ENCODE measurements at places on chromosomes 7 and 10.

- DNase-seq = no peak
Measured at GRCh38 chr7:132738254-132738653, 162.0 kb upstream of the PLXNA4 start.

- no peak for DNase-seq
Measured at GRCh38 chr10:1074748-1075308, 18.6 kb downstream of the WDR37 start.

DNA sequence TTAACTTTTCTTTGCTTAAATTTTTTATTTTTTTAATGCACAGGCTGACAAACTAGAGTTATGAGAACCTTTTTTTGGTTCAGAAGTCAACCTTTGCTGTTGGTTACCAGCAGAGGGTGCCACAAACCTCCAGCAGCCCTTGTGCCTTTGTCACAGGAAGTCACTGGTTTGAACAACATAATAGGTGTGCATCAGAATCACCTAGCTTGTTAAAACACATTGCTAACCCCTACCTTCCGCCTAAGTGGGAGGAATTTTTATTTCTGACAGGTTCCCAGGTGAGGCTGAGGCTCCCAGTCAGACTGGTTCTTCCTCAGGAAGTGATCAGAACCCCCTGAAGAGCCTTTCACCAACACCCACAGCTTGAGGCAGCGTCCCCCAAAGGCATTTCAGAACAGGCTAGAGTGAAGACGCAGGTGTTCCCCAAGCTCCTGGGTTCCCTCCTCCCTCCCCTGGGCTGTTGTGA lies 22.6 kb upstream of the VDAC2 start:
- DNase-seq = peak; percentile 65

DNA sequence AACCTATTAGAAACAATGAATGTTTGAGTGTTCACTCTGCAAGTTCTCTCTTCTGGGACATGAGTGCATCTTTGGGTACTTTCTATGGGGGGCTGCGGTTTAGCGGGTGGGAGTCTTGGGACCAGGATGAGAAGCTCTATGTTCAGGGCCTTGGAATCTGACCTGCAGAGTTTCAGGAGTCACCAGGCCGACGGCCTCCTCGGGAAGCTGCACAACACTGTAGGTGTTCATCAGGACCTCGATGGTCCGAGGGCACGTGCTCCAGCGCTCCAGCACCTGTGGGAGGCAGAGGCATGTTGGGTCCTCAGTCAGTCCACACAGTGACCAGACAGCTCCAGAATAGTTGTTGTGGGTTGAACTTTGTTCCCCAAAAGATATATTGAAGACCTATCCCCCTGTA lies 8.9 kb upstream of the GBX1 start:
- no peak for DNase-seq

GRCh38 chr10:62109587-62110293 lies 158.9 kb downstream of the RTKN2 start:
- DNase-seq = peak; percentile 73

DNA sequence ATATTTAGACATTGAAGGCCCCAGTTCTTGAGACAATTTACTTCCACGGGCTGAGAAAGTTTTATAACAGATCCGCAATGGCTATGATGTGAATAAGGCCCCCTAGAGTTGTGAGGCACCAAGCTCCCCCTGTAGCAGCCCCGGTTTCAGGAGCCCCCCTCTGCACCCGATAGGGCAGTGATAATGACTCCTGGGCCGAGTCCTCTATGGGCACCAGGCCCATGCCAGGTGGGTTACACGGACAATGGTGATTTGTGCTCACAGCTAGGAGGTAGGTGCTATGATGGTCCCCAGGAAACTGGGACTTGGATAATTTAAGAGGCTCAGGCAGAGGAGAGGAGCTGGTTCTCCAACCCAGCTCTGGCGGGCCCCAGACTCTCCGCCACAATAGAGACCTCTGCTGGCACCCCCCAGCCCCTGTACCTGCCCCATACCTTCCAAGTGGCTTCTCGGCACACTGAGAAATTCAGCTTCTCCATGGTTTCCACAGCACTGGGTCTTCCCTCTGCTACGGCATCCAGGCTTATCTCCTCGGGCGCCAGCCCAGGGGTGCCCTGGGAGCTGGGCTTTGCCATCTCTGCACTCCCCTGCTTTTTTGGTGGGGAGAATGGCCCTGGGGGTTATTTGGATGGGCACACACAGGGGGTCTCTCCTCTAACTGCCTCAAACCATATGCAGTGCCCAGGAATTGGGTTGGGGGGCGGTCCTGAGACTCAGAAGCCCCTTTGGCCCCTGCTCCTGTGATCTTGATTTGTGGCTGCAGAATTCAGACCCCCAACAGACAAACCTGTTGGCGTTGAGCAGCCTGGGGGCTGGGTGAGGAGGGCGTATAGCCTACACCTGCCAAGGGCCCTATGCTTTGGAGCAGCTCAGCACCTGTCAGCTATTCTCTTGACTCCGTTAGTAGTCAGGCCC lies 12.2 kb upstream of the KCP start:
- DNase-seq = no peak

DNA sequence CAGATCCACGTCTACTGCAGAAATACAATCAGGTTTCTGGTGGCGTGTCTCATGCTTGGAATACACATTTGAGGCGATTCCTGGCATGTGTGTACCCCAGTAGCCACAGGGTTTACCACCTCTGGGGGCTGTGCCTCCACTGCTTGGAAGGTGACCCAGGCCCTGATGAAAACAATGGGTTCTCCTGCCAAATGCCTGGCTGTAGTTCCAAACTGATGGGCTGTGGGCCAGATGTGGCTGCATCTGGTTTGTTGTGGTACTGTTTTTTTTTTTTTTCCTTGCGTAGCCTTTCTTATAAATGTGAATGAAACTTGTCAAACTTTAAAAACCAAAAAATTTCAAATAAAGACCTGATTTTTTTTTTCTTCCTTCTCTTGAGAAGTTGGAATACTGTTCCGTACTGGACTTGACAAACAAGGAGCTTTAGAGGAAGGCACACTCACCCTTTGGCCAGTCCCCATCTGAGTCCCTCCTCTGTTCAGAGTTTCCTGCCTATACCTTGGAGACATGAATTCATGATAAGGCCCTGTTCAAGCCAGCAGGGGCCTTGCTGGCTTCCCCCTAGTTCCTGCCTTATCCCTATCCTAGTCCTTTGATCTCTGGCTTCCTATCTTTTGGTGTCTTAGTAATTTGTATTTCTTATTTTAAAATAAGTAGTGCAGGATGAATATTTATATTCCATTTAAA lies 217.1 kb downstream of the PHTF2 start:
- DNase-seq = no peak

GRCh38 chr10:60932756-60933155 lies 11.2 kb downstream of the RHOBTB1 start:
- DNase-seq = no peak

- no peak for DNase-seq
Measured at GRCh38 chr7:146781352-146782116, 664.9 kb downstream of the CNTNAP2 start.

DNA sequence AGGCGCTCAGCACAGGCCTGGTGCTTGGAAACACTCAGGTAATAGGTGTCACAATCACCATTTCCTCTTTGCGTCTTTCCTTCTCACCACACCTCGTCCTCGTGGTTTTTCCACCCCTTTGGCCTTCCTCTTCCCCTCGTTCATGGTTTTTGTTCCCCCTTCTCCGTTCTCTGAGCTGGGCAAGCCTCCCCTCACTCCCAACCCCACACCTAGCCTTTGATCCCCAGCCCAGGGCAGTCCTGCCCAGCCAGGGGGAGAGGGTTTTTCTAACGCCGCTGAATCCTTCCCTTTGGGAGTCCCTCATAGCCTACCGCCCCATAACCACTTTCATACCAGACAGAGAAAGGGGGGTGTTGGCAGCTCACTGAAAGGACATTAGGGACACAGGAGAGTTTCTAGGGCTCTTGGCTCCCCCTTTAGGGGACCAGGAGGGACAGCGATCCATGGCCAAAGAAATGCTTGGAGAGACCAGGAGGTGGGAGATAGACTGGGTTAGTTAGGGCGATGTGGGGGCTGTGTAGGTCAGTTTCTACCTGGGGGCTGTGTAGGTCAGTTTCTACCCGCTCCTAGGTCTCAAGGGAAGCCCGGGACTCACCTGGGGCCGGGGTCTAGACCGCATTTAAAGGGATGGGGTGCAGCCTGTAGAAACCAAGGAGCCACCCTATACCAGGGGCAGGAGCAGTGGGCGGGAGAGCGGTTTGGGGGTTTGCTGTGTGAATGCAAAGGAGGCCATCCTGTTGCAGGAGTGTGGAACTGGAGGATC lies 1.4 kb downstream of the EPHB4 start:
- DNase-seq = no peak

DNA sequence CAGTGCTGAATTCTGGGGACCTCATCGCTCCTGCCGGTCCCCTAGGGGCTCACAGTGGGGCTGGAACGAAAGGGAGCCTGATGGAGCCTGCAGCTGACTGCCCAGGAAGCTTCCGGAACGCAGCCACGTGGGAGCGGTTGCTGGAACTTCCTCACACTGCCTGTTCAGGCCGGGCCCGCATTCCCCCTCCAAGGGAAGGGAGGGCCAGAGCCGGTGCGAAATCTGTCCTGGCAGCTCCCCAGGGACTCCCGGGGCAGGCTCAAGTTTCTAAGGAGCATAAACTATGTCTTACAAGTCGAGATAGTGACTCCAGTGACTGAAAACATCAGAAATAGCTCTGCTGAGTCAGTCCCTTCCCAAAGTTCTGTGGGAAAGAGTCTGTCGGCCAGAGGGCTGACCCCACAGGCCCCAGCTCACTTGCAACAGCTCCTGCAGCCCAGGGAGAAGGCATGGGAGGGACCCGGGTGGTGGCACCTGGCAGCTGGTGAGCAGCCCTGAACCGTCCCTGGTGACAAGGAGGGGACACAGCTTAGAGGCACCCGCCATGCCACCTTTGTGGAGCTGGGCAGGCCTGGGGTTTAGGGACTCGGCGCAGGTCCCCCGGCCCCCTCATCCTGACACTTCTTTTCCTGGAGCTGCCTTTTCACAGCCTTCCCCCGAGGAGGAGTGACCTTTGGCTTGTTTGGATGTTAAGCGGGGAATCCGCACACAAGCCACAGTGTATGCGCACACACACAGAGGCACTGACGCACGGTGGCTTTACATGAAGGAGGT lies 47.6 kb downstream of the PDGFA start:
- DNase-seq = no peak

GRCh38 chr7:41581041-41581440 lies 121.8 kb downstream of the INHBA start:
- DNase-seq = no peak

- DNase-seq = no peak
Measured at GRCh38 chr7:95766657-95767056, 5.7 kb upstream of the DYNC1I1 start.

DNA sequence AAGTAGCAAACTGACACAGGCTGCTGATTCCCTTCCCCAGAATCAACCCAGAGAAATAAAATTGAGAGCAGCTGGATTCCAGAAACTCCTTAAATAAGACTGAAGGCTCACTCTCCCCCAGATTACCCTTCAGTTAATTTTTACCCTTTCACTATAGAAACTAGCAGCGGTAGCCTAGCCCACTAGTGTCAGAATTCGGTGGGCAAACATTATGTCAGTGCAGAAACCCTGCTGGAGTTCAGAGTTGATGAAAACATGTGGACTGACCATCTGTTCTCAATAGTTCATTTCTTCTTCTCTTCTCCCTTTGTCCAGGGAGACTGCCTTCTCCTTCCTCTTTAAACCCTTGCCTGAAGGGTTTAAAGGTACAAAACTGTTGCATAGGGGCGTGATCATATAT lies 100.1 kb downstream of the PODXL start:
- DNase-seq = no peak

GRCh38 chr10:46304062-46304461 lies 17.3 kb downstream of the ANTXRL start:
- no peak for DNase-seq

GRCh38 chr10:126065751-126066377 lies 169.5 kb downstream of the FANK1 start:
- DNase-seq = no peak

GRCh38 chr10:58107506-58107905 lies 160.2 kb downstream of the IPMK start:
- DNase-seq = no peak

- DNase-seq = no peak
Measured at GRCh38 chr10:131872011-131872826, 28.6 kb upstream of the PPP2R2D start.

GRCh38 chr7:28172958-28173357 lies 7.6 kb downstream of the JAZF1 start:
- no peak for DNase-seq

- DNase-seq = no peak
Measured at GRCh38 chr10:91061187-91061586, 140.3 kb upstream of the ANKRD1 start.

DNA sequence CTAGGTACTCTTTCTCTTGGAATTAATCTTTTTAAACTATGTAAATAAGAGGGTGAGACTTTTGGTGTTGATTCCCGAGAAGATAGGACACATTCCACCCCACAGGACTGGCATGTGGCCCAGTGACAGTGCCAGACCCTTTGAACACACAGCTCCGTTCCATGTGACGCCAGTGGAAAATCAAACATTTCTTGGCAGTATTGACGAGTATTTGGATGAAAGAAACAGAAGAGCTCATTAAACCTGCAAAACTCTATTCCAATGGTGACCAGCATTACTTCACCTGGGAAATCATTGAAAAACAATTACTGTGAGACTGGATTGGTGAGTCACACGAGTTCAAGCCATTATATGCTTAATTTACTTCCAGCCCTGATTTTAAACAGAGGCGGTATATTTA lies 25.8 kb downstream of the AKR1E2 start:
- DNase-seq = no peak

DNA sequence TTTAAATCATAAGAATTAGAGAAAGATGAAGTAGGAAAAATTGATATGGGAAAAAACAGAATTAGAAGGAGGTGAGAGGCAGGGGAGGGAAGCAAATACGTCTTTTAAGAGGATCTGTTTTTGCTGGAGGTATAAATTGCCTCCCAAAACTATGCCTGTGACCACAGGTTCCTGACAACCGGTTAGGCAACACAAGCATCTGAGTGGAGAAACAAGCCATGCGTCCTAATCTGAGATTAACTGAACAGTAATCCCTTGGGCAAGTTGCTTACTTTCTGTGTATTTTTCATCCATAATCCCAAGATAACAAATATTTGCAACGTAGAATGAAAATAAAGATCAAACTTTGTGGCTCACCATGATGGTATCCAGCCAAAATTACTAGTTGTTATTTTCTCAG lies 149.2 kb downstream of the C1GALT1 start:
- DNase-seq = no peak

GRCh38 chr10:131666091-131666490 lies 234.7 kb upstream of the PPP2R2D start:
- no peak for DNase-seq

- no peak for DNase-seq
Measured at GRCh38 chr7:99011341-99011705, 132.6 kb downstream of the SMURF1 start.

Data from suppressor macrophage treated with lipopolysaccharide for 4 hours (primary cell).